ENCODE measurements at places on chromosomes 5 and 9.

GRCh38 chr9:137387114-137387890, 35.7 kb downstream of the EXD3 start:
- no peak for DNase-seq

DNA sequence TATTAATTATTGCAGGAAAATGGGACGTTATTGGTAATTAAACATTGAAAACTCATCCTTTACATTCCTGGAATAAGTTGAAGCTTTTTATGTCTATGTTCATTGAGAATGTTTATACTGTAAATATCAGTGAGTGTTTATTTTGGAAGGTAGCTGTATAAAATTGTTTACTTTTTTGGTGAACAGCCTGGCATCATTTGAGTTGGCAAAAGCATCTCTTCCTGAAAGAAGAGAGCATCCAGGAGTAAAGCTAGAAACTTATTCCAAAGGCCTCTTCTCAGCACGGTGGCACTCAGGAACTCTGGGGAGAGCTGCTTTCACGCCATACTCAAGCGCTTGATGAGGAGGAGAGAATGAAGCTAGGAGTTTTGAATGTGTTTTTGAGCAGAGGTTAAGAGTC, 79.9 kb downstream of the GAPVD1 start:
- DNase-seq = no peak

- no peak for DNase-seq
Observed at GRCh38 chr5:159605585-159605984, 275.3 kb upstream of the IL12B start.

DNA sequence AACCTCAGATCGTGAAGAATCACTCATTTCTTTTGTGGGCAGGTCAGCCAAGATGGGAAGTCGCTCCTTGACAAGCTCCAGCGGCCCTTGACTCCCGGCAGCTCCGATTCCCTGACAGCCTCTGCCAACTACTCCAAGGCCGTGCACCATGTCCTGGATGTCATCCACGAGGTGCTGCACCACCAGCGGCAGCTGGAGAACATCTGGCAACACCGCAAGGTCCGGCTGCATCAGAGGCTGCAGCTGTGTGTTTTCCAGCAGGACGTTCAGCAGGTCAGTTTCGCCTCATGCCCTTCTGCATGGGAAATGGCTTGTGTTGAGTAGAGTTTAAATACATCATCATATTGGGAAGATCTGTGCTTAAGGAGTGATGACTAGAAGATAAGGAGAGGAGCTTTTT, 173.3 kb downstream of the TRIO start:
- DNase-seq = no peak

DNA sequence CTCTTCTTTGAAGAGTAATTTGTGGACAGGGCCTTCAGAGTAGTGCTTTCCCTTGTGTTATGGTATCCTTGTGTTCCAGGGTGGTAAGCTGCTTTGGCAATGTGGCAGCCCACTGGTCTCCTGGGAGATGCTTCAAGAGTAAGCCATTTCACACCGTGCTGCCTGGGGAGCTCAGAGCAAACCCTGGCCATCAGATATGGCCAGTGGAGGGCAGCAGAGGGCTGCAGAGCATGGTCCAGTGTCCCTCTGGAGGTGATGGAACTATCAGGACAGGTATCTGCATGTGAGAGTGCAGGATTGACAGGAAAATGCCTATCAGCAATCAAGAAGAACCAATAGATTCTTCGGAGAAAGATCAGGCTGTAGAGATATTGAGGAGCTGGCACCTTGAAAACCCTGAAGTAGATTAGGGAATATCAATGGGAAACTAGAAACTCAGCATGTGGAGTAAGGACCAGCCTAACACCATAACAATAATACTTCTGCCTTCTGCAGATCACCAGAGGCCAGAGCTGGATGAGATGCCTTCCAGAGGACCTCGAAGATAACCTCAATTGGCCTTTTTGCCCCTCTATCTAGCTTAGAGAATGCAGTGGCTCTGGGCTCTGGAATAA, 90.8 kb downstream of the PLPPR1 start:
- DNase-seq = no peak

GRCh38 chr9:127210851-127211730, 53.5 kb upstream of the GARNL3 start:
- no peak for DNase-seq

GRCh38 chr5:67089200-67089725, 107.3 kb downstream of the CD180 start:
- DNase-seq = no peak

GRCh38 chr9:26756881-26757280, 135.7 kb downstream of the CAAP1 start:
- no peak for DNase-seq

- DNase-seq = no peak
Observed at GRCh38 chr5:41290810-41291209, 77.5 kb upstream of the C6 start.

GRCh38 chr5:39624890-39625289, 200.1 kb upstream of the DAB2 start:
- DNase-seq = no peak

DNA sequence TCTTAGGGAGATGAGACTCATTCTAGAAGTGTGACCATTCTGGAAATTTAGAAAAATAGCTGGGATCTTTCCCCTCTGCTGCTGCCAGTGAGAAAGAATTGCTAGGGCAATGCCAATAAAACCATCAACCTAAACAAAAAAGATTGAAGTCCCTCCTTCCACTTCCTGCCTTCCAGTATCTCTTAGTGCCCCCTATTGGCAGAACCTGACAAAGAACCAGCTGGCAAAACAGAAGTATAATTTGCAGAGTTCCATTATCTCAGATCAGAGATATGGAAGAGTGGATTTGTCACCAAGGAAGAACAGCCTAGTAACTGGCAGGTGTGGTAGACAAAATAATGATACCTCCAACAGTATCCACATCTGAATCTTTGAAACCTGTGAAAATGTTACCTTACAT, 13.8 kb upstream of the PLCXD3 start:
- DNase-seq = no peak

DNA sequence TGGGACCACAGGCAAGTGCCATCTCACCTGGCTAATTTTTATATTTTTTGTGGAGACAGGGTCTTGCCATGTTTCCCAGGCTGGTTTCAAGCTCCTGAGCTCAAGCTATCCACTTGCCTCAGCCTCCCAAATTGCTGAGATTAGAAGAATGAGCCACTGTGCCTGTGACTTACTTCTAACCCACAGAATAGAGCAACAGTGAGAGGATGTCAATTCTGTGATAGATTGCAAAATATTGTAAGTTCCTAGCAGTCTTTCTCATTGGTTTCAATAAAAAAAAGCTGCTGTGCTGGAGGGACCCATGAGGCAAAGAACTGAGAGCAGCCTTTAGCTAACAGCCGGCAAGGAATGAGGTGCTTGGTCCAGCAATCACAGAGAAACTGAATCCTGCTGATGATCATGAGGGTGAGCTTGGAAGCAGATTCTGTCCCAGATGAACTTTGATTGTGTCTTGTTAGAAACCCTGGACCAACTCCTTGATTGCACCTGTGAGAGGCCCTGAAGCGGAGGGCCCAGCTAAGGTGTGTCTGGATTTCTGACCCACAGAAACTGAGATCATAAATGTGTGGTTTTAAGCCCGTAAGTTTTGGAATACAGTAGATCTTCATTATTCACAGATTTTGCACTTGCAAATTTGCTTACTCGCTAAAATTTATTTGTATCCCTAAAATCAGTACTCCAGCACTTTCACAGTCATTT, 149.7 kb downstream of the GCNT1 start:
- no peak for DNase-seq

DNA sequence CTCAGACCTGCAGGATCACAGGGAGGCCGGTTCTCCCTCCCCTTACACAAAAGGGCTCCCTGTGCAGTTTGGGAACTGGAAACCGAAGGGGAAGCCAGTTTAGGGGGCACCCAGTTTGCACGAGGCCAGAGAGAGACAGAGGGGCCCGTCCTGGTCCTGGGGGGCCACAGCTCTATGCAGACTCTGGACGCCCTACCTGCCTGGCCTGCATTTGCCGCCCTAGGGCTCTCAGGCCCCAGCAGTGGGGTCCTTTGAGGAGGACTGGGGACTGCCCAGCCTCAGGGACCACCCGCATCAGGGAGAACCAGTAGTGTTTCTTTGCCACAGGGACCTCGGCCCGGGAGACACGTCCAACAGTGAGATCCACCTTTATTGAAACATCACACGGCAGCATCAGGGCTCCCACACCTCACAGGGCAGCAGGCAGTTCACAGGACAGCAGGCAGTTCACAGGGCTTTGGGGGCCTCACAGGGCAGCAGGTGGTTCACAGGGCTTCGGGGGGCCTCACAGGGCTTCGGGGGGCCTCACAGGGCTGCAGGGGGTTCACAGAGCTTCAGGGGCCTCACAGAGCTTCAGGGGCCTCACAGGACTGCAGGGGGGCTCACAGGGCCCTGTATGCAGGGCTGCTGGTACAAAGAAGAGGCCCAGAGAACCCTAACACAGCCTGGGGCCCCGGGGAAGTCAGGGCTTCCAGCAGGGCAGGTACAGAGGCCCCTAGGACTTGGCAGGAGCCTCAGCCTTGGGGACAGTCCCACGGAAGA, 648 bp upstream of the NSMF start:
- DNase-seq = no peak

DNA sequence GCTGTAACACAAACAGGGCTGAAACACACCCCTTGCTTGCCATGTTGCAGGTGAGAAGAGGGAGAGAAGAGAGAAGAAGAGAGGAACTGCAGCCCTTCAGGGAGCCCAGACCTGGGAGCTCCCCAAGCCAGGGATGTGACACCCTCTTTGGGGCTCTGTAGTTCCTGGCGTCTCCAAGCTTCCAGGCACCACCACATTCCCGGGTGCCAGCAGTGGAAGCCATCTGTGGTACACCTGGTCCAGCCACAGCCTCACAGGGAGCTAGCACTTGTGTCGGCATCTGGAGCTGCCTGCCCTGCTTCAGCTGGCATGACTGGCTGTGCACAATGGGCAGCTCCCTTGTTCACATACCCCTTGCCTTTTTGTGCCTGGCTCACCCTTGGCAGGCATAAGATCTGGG, 182.1 kb downstream of the DEPDC1B start:
- DNase-seq = no peak

DNA sequence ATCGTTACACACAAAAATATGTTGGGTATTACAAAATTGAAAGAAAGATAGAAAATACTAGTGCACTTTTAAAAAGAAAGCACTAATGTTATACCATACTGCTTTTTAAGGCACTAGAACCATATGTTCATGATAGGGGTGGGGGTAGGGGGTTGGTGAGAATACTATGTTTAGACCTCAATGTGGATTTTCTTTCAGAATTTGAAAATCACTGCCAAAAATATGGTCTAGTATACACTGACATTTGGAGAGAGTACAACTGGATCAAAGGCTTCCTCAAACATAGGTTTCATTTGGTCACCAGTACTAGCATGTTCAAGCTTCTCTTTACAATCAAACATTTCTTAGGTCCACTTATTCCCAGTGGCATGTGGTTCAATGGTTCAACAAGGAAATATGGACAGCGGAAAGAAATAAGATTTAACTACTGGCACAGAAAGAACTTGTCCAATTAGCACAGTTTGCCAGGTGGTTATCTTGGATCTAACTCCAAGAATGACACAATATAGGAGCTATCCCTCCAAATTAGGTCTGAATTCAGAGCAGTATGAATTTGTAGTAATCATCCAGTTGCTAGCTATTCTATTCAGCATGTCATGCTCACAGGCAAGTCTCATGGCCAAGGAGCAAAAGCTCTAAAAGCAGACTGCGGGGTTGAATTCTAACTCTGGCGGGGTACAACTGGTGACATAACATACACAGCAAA, 139.3 kb downstream of the SLC24A2 start:
- DNase-seq = no peak

DNA sequence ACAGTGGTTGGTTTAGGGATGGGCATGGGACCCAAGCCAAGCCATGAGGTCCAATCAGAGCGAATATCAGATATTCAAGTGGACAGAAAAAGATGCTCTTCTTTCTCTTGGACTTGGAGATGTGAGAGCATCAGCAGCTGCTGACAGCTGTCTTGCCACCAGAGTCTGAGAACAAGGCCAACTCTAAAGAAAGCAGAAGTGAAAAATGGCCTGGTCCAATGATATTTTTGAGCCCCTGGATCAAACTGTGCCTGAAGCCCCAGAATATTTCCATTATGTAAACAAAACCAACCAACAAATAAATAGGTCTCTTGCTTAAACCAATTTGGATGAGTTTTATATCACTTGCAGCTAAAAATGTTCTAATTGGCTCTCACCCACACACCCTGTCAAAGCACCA, 30.7 kb upstream of the JADE2 start:
- DNase-seq = no peak

- no peak for DNase-seq
Observed at GRCh38 chr5:158698023-158698639, 401.6 kb downstream of the EBF1 start.

DNA sequence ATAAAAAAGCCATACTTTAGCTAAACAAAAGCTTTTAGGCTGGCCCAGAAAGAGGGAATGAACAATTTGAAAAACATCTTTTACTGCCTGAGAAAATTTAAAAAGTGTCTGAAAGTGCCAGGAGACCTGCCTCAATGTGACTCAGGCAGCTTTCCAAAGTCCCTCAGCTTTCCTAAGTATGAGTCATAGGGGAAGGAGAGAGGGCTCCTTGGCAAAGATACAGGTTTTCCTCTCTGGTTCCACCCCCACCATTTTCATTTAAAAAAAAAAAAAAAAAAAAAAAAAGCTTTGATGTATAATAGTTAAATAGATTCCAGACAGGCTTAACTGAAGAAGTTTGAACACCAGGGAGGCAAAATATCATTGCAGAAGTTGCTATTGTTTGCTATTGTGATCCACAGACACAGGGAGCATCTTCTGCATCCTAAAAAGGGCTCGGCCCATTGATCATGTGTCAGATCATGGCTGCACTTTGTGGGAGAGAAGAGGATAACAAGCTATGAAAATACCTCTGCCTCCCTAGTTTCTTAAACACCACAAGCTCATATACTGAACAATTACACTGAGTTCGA, 71.5 kb downstream of the MRPS27 start:
- no peak for DNase-seq

GRCh38 chr5:59361454-59361853, 532.1 kb downstream of the PDE4D start:
- DNase-seq = no peak

- DNase-seq = no peak
Observed at GRCh38 chr9:110140276-110140675, 67.7 kb downstream of the C9orf152 start.
